ENCODE measurements at places on chromosomes 6 and 20.

- no peak for DNase-seq
These were observed 29.0 kb upstream of the DSN1 start for GRCh38 chr20:36802326-36803222.

GRCh38 chr6:118980063-118980462 lies 45.1 kb upstream of the MCM9 start:
- DNase-seq = no peak

GRCh38 chr20:45909817-45910669 lies 1.9 kb downstream of the PLTP start:
- no peak for DNase-seq

DNA sequence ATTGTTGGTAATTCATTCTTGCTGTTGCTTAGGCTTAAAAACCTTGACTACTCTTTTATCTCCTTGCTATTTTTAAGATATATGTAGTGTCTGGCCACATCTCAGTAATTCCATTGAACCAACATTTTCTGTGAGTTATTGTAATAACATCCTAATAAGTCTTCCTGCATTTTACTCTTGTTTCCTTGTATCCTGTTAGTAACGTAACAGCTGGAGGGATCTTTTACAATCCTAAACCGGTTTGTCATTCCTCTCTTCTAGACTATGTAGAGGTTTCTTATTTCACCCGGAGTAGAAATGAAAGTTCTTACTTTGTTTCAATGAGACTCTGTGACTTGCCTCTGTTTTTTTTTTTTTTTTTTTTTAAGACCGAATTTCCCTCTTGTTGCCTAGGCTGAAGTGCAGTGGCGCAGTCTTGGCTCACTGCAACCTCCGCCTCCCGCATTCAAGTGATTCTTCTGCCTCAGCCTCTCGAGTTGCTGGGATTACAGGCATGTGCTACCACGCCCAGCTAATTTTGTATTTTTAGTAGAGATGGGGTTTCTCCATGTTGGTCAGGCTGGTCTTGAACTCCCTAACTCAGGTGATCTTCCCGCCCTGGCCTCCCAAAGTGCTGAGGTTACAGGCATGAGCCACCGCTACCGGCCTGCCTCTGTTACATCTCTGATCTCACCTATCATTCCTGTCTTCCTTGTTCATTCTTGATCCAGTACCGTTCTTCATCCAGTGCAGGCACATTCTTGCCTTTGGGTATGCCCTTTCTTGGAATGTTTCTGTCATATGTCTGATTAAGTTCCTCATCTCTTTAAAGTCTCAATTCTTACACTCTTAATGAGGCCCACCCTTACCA lies 44.7 kb downstream of the NCOA3 start:
- no peak for DNase-seq

- DNase-seq = no peak
These were observed 8.0 kb downstream of the MYLIP start for GRCh38 chr6:16136621-16137450.

DNA sequence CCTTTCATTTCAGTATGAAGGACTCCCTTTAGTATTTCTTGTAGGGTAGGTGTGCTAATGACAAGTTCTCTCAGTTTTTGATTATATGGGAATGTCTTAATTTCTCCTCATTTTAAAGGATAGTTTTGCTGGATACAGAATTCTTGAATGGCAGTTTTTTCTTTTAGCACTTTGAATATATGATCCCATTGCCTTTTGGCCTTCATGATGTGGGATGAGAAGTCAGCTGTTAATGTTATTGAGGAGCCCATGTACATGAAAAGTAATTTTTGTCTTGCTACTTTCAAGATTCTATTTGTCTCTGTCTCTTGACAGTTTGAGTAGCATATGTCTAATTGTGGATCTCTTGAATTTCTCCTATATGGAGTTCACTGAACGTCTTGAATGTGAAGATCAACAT lies 30.9 kb downstream of the RSPH3 start:
- DNase-seq = no peak

DNA sequence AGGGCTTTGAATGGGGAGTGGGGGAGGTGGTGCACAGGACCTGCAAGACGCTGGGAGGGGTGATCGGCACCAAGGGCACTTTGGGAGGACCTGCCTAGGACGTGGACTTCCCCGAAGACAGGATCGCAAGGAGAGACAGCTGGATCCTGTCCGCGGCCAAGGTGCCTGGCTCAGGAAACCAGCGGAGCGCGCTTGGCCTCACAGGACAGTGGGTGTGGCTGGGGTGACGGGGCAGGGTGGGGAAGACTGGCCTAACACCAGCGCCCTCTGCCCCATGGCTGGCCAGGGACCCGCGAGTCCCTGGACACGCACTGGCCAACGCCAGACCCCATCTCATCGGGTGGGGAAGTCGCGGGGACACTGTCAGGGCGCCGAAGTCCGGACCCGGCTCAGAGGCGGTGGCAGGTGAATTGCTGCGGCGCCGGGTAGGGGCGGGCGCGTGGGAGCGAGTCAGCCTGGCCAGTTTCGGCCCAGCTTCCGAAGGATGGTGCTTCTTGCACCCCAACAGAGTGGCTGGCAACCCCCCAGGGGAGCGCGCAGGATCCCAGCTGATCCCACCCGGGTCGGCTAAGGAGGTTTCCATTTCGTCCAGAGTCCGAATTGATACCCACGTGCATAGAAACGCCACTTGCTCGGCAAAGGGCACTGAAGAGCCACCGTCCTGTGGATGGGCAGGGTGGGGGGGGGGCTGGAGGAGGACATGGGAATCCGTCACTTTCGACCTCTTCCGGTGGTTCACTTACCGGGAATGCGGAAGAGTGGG lies 785 bp upstream of the THBD start:
- no peak for DNase-seq

DNA sequence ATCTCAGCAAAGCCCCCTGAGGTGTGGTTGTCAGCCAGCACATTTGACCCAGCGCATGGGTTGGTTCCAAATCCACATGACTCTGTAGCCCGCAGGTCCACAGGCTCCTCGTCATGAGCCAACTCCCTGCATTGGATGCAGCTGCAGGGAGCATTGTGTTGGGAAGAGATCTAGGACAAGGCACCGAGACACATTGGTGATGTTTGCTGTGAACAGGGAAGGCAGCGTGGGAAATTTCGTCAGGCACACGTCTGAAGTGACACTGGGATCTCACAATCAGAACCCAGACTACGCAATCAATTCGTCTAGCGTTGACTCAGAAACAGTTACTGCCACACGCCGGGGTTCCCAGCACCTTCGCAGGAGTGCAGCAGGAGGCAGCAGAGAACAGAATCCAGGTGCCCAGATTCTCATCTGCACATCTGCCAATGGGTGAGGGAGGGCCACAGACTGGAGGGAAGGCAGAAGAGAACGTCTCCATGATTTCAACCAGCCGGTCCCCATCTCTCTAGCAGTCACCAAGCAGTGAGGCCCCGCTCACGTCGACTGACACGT lies 177.0 kb downstream of the TTLL2 start:
- DNase-seq = peak; percentile 36

DNA sequence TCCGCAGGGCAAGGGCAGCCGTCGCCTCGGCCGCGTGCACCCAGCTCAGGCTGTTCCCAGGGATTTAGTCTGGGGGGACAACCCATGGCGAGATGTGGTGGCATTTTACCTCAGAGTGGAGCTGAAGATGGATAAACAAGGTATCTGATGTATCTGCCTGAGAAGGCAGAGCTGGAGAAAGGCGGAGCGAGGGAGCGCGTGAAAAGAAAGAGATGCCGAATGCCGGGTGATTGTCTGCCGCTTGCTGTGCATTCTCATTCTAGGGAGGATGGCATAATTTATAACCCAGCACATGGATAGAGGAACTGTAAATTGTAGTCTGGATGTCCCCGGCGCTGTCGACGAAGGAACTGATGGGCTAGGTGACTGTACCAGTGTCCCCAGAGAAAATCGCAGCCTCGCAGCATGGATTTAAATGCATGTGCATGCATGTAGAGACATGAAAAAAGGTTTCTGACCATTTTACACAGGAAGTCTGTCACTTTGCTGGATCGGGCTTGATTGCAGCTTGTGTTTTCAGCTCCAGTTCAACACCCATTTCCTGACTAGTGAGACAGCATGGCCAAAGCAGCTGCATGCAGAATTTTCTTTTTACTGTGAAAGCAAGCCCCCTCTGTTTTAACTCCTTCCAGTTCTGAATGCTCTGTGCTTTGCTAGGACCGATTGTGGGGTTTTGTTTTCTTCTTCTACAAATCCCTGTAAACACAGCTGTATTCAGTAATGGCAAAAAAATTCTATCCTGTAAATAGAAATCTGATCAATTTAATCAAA lies 149.7 kb downstream of the PRL start:
- no peak for DNase-seq

DNA sequence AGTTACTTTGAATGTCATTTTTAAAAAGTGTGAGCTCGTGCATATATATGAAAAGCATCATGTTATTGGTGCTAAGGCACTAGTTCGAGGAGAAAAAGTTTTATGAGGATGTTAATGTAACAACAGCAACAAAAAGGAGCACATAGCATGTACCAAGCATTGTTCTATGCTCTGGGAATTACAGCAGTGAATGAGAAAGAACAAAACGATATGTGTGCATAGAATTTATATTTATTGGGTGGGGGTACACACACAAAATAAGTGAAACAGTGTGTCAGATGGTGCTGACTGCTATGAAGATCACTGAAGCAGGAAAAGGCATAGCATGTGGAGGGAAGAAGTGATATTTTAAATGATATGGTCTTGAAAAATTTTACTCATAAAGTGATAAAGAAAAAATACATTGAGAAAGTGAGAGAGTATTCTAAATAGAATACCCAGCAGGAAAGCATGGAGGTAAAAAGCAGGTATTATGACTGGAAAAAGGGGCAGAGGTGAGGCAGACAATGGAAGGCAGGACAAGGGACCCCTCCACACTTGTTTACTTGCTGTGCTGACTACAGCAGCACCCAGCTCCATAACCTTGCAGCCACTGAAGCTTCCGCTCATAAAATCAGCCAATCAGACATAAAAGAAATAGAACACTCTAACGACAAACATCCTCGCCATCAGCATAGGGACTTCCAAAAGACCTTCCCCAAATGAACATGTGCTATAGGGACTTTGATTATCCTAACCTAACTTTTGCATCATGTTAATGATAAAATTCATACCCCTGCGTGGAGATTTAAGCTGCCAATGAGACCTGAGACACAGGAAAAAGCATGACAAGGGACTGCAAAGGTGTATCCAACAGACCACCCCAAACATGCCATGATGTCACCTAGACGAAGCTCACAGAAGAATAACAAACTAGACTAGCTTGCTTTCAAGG lies 119.9 kb downstream of the HFE start:
- DNase-seq = no peak

- no peak for DNase-seq
These were observed 15.9 kb downstream of the SLC22A23 start for GRCh38 chr6:3440911-3441310.

- no peak for DNase-seq
These were observed 111.2 kb upstream of the SUPT3H start for GRCh38 chr6:45488889-45489288.

DNA sequence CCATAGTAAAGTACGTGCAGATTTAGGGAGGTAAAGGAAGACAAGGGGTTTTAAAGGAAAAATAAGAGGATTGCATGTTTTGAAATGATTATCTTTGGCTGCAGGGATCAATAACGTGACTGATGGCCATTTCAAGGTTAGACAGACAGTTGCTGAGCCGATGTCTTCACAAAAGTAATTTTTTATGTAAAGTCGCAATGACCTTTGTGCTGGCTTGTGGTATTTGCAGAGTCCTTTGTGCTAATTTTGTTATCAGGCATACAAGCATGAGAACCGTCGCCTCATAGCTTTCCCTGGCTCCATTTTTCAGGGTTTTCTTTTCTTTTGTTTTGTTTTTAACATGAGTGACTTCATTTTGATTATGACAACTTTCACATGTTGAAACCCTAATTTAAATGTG lies 605.7 kb upstream of the GJE1 start:
- DNase-seq = no peak

- DNase-seq = no peak
These were observed 65.2 kb upstream of the PRND start for GRCh38 chr20:4656491-4656890.

GRCh38 chr6:47801984-47802383 lies 20.2 kb downstream of the OPN5 start:
- DNase-seq = no peak

DNA sequence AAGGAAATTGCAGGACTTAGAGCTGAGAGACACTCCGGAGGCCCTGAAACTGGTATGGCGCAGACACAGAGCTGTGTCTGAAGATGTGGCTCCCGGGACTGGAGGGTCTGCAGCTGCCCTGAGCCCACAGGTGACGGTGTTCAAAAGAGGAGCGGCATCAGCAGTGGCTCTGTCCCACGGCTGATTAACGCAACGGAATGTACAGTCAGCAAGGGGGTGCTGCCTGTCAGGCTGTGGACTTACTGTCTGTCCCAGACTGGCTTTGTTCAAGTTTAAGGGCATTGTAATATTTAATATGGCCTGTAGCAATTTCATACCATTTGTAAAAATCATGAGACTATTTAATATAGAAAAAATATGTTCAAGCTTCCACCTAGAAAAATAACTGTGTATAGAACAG lies 228.0 kb upstream of the TAB2 start:
- no peak for DNase-seq

DNA sequence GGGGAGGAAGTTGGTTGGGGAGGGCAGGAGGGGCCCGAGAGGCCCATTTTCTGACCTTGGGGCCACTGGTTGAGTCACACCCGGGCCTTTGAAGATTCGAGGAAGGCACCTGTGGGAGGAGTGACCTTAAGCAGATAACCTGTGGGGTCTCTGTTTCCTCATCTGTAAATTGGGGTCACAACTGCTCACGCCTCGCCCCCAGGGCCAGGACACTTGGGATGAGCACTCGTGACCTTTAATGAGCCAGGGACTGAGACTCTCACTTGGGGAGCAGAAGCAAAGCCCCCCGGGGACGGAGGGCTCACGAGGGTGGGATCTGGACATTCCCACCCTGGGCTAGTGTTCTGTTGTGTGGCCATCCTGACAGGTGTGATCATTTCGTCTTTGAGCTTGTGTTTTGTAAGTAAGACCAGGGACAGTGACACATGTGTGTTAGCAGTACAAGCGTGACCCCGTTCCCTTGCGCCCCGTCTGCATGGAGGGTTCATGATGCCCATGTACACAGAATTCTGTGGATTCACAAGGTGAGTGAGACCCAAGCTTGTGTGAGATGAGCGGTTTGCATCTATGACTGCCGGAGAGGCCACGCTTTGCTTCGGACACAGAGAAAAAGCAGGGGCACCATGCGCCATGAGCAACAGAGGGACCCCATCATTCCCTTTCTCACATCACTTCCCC lies 79.3 kb upstream of the PMEPA1 start:
- no peak for DNase-seq

- no peak for DNase-seq
These were observed 48.9 kb upstream of the STK35 start for GRCh38 chr20:2052741-2053140.

- no peak for DNase-seq
These were observed 29.8 kb upstream of the ZNF391 start for GRCh38 chr6:27358786-27359185.

GRCh38 chr6:168343239-168344150 lies 23.9 kb upstream of the DACT2 start:
- DNase-seq = no peak

GRCh38 chr6:56729719-56730118 lies 87.0 kb upstream of the DST start:
- no peak for DNase-seq
